ENCODE measurements at places on chromosomes 1 and 21. TPM values are rescaled to one million over a fixed set of nuclear protein-coding genes. Genes with fewer than 3 reads are reported as not detected.

Gene TMEM125
- total RNA-seq = 0.46 TPM

Gene TMPRSS3
- total RNA-seq = 1.2 TPM

Gene CASQ1
- total RNA-seq = not detected

Gene TFF1
- total RNA-seq = not detected

Gene FBXO42
- total RNA-seq = 23.3 TPM
